Brain pericyte (primary cell): ENCODE measurements at places on chromosomes 16 and 17.

DNA sequence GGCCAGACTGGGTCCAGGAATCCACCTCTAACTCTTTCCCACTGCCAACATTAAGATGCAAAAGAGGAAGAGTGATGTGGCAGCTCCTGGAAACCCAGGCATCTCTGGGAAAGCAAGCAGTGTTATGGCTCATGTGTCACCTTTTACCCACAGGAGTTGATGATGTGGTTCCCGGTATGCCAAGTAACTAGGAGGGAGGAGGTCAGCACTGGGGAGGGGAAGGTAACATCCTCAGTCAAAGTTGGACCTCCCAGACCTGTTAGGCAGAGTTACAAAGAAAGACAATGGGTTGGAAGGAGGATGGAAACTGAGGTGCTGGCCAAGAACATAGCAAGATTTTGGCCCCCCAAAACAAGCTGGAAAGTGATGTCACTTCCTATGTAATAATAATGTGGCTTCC lies 11.4 kb downstream of the KRABD2 start:
- no peak for DNase-seq

DNA sequence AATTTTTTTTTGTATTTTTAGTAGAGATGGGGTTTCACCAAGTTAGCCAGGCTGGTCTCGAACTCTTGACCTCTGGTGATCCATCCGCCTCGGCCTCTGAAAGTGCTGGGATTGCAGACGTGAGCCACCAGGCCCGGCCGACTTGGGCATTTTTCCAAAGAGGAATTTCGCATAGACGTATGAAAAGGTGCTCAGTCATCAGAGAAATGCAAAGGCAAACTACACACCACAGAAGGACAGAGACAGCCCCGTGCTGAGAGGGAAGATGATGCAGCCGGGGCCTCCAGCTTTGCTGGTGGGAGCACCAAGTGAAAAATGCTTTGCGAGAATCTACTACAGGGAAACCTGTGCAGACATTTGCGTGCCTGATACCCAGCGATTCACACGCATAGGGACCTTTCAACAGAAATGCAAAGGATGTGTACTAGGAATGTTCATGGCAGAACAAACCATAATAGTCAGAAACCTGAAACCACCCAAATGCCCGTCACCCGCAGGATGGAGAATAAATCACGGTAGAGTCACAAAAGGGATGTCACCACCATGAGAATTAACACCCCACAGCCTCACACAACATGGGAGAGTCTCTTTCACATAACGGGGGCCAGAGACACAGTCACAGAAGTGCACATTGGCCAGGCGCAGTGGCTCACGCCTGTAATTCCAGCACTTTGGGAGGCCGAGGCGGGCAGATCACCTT lies 5.2 kb downstream of the RAB40B start:
- no peak for DNase-seq

GRCh38 chr16:88956546-88957432 lies 20.2 kb downstream of the CBFA2T3 start:
- DNase-seq: no peak

DNA sequence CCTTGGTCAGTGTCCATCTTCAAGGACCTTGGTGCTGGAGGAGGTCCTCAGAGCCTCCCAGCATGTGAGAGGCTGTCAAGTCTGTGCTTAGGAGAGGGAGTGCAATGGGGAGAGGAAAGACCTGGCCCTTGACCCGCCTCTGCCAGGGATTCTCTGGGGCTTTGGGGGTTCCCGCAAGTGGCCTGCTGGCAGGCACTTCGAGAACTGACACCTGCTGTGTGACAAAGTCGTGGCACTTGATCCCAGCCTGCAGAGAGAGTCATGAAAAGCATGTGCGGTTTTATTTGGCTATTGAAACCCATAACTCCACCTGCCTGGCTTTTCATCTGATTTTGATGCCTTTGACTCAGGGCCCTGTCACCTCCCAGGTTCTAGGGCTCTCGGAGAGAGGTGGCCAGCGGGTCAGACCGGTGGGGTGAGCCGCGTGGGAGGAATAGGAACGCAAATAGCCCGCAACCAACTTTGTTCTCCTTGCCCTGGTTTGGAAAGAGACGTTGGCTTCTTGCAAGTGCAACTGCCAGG lies 42.8 kb upstream of the GSE1 start:
- no peak for DNase-seq

DNA sequence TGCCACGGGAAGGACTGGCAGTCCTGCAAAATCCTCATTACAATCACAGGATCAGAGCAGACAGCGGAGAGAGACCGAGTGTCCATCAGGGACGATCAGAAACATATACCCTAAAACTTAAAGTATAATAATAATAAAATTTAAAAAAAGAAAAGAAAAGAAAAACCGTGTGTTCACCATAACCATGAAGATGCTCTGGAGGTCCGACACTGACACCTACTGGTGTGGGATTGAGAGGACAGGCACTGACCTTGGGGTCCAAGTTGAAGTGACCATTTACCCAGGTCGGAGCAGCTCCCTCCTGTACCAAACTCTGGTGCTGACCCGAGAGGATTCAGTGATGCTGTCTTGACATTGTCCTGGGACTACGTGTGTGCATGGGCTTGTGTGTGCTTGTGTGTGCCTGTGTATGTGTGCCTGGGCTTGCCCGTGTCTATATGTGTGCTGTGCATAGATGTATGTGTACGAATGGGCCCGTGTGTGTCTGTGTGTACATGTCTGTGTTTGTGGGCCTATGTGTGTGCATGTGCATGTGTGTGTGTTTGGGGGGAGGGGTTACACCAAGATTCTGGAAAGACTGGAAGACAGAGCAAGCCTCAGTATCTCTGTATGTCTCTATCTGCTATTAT lies 10.0 kb upstream of the CD300LD start:
- DNase-seq: no peak
